ENCODE measurements at places on chromosomes 5 and 9. TPM values are rescaled to one million over a fixed set of nuclear protein-coding genes. Genes with fewer than 3 reads are reported as not detected.

Gene SEMA6A
- total RNA-seq = 59.1 TPM

Gene GDA
- 19.1 TPM for total RNA-seq

Gene RNF180
- total RNA-seq = 110 TPM

Gene SEMA5A
- 47.5 TPM for total RNA-seq

Gene INSYN2B
- 7.4 TPM for total RNA-seq

Gene ZFP62
- total RNA-seq = 39.2 TPM

Gene ANKRD18A
- 11.3 TPM for total RNA-seq

Gene CCDC152
- 14.1 TPM for total RNA-seq

Gene ELAVL2
- total RNA-seq = 351 TPM

Gene PDE6A
- not detected for total RNA-seq

Gene IRX1
- total RNA-seq = 12.7 TPM

Gene RASGEF1C
- total RNA-seq = 8.5 TPM

Gene CDKN2B
- 0.92 TPM for total RNA-seq

Gene SPRY4
- 4.8 TPM for total RNA-seq

Gene HSPB3
- total RNA-seq = not detected

Gene RNF208
- 1.8 TPM for total RNA-seq

Gene TOR1B
- total RNA-seq = 41.1 TPM

Gene TXNDC8
- not detected for total RNA-seq

Gene TMC1
- 0.46 TPM for total RNA-seq

Gene ALG2
- total RNA-seq = 23.3 TPM

Gene ZNF366
- 2.1 TPM for total RNA-seq

Gene NEUROG1
- total RNA-seq = not detected

Gene SEMA4D
- total RNA-seq = 24.7 TPM

Gene SAXO1
- not detected for total RNA-seq

Gene PTGR1
- 25.1 TPM for total RNA-seq

Gene C5orf52
- total RNA-seq = not detected

Gene MFAP3
- total RNA-seq = 161 TPM

Gene OTP
- 3.2 TPM for total RNA-seq

Gene SLC28A3
- total RNA-seq = 0.23 TPM

Gene FAT2
- 7.2 TPM for total RNA-seq

Gene ZFP2
- total RNA-seq = 7.6 TPM

Gene PHF24
- 45.2 TPM for total RNA-seq

Gene FOXD4L6
- total RNA-seq = 0.46 TPM

Gene MYMK
- total RNA-seq = not detected

Gene SLF1
- total RNA-seq = 40.8 TPM

Gene HK3
- 1.2 TPM for total RNA-seq

Gene GOLGA2
- total RNA-seq = 61.8 TPM

Gene ACOT12
- 5.1 TPM for total RNA-seq

Gene AQP3
- 0.23 TPM for total RNA-seq

Gene MPDZ
- total RNA-seq = 64.1 TPM

Gene ZBTB26
- total RNA-seq = 10.4 TPM

Gene PCDHGA7
- total RNA-seq = 7.6 TPM

Gene LCN2
- not detected for total RNA-seq

Gene ADAMTS16
- 3.5 TPM for total RNA-seq

Gene PIP5K1B
- 7.6 TPM for total RNA-seq

Gene CCT5
- total RNA-seq = 259 TPM

Gene TEX48
- not detected for total RNA-seq

Gene TYRP1
- 1.6 TPM for total RNA-seq

Gene DOCK8
- 4.2 TPM for total RNA-seq

Gene TMEM174
- total RNA-seq = not detected

Gene IL9
- not detected for total RNA-seq

Gene LCP2
- 2.5 TPM for total RNA-seq

Gene SLC46A2
- total RNA-seq = not detected

Gene RNF14
- total RNA-seq = 79.4 TPM

Gene BTNL8
- not detected for total RNA-seq

Gene SLC36A3
- not detected for total RNA-seq

All from diencephalon (tissue), 1 donor.